ENCODE measurements at places on chromosomes 4 and X.

- DNase-seq = peak; percentile 40
These were observed 41.0 kb upstream of the UCP1 start for GRCh38 chr4:140609548-140610425.

DNA sequence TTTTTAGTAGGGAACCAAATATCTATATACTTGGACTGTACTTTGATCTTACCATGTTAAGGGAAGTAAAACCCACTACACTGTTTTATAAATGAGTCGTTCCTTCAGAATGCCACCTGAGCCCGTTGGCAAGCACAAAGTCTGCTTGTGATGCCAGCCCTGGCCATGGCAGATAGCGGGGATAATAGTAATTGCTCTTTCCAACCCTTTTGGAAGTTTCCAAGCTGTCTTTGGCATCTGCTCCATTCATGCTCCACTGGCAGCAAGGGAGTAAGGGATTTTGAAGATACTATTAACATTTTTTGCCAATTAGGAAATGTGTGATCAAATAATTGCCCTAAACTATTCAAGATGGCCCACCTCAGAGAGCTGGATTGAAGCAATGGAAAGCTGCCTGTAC is 689.2 kb upstream of the SLIT2 start:
- no peak for DNase-seq

DNA sequence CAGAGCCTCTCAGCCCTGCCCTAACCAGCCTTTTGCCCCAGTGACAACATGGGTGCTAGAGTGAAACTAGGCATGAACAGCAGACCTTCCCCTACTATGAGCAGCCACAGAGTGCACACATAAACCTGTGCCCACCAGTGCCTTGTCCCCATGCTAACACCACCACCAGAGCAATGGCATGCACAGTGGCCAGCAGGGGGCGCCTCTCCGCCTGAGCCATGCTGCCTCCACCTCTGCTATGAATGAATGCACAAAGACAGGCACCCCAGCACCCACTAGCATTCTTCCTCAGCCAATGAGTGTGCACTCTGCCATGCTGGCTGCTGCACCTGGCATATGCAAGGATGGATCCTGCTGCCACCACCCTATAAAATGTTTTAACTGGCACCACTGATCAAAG is 286.9 kb upstream of the FGF16 start:
- peak; percentile 2 for DNase-seq

DNA sequence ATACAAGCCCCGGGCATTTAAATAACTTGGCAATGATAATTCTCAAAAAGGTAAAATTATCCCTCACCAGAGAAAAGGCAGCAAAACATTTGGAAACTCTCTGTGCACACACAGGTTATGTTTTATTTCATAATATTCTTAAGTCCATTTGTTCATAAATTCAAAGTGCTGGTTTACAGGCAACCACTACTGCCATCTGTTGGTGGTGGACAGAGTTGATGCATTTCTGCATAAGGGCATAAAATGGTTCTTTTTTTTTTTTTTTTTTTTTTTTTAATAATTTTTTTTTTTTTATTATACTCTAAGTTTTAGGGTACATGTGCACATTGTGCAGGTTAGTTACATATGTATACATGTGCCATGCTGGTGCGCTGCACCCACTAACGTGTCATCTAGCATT is 31.5 kb upstream of the IL21 start:
- peak; percentile 51 for DNase-seq

DNA sequence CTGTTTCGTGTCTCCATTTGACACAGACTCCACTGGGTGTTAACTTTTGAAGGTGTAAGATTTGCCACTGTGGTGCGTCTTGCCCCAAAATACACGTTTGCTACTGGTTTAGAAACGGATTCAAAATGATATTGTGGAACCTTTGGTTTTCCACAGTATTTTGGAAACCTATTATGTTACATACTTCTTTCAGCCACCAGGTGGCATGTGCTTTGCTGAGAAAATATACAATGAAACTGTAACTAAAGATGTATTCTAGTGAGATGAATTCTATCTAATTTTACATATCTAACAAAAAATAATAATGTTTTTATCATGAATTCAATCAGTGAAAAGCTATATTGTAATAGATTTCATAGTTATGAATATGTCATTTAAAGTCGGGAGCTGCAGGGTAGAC is 28.4 kb upstream of the SLITRK4 start:
- peak; percentile 0 for DNase-seq

GRCh38 chr4:6896035-6896434 is 13.6 kb upstream of the TBC1D14 start:
- DNase-seq = no peak

- peak; percentile 2 for DNase-seq
These were observed 18.4 kb upstream of the ACE2 start for GRCh38 chrX:15619053-15619755.

DNA sequence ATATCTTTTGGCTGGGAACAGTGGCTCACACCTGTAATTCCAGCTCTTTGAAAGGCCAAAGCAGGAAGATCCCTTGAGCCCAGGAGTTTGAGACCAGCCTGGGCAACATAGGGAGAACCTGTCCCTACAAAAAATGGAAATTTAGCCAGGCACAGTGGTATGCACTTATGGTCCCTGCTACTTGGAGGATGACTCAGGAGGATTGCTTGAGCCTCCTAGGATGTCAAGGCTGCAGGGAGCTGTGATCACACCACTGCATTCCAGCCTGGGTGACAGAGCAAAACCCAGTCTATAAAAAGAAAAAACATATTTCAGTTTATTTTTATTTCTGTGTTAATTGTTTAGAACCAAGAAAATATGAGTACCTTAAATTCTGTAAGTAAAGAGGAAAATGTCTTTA is 123.7 kb downstream of the CBR4 start:
- DNase-seq = peak; percentile 86

GRCh38 chr4:31114816-31115215 is 394.6 kb downstream of the PCDH7 start:
- DNase-seq = no peak

DNA sequence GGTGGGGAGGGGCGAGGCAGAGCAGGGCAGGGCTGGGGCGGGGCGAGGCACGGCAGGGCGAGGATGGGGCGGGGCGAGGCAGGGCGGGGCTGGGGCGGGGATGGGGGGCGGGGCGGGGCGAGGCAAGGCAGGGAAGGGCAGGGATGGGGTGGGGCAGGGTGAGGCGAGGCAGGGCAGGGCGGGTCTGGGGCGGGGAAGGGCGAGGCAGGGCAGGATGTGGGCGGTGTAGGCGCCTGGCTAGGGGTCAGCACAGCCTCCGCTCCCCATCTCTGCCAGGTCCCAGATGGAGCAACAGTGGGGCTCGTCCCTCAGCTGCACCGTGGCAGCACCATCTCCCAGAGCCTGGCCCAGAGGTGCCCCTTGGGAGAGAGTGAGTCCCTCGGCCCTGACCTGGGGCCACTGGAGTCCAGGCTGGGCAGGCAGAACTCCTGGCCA is 4.2 kb upstream of the SRPK3 start:
- DNase-seq = no peak

- no peak for DNase-seq
These were observed 106.2 kb downstream of the TMA16 start for GRCh38 chr4:163600727-163601126.

DNA sequence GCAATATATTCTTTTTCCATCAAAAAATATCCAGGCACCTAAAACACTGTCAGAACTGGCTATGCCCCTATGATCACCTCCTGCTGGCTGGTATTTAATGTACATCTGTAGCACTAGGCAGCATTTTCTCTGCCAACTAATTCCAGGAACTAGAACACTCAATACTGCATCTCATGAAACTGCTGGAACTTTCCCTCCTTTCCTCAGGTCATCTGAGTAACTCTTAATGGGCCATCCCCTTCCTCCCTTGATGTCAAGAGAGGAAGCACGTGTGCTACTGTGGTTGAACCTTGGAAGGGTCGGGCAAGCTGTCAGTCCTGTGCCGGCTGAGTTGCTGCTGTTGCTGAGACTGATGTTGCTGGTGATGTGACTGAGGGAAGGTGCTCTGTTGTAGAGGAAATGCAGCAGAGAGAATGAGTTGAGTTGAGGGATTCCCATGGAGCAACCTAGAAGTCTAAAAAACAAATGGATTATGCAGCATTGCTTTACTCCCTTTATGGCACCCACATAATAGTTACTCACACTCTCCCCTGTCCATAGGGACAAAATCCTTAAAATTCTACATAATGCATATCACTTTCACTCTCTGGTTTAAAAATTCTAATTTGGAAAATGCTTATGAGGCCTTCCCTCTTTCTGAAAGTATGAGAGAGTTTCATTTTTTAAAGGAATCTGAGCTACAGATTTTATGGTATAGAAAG is 39.5 kb downstream of the TMEM165 start:
- DNase-seq = peak; percentile 19

DNA sequence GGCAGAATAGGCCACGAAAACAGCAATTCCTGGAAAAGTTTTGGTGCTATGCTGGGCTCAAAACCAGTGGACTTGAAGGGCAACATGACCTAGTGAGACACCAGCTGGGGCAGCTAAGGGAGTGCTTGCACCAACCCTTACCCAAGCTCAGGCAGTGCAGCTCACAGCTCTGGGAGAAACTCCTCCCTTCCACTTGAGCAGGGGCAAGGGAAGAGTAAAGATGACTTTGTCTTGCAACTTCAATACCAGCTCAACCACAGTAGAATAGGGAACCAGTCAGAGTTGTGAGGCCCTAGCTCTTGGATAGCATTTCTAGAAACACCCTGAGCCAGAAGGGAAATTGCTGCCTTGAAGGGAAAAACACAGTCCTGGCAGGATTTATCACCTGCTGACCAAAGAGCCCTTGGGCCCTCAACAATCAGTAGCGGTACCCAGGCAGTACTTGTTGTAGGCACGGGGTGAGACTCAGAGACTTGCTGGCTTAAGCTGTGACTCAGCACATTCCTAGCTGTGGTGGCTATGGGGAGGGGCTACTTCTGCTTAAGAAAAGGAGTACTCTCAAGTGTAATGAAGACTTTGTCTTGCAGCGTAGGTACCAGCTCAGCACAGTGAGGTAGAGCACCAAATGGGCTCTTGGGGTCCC is 19.7 kb upstream of the ABCG2 start:
- peak; percentile 89 for DNase-seq

- DNase-seq = no peak
These were observed 677 bp upstream of the NONO start for GRCh38 chrX:71282514-71283402.

DNA sequence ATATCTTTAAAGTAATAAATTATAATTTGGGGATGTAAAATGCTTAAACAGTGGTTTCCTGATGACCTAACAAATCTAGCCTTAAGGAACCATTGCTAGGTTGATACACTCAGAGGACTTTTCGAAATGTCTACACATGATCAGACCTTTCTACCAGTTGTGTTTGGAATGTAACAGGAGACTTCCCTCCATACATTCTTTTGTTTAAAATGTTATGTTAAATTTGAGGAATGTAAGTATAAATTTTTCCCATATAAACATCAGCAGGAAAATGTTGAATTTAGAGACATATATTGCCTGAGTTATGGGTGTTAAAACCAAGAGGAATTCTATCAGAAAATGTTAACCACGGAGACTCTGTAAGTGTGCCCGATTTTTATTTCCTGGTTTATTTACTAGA is 190.6 kb upstream of the SPRY1 start:
- DNase-seq = no peak

GRCh38 chrX:107666931-107667330 is 38.6 kb downstream of the PRPS1 start:
- DNase-seq = no peak

- no peak for DNase-seq
These were observed 17.7 kb upstream of the AASDH start for GRCh38 chr4:56405016-56405415.

Data from EL (cell line).